Head of caudate nucleus (tissue), 42 donors: ENCODE measurements at places on chromosomes 3 and 15.

DNA sequence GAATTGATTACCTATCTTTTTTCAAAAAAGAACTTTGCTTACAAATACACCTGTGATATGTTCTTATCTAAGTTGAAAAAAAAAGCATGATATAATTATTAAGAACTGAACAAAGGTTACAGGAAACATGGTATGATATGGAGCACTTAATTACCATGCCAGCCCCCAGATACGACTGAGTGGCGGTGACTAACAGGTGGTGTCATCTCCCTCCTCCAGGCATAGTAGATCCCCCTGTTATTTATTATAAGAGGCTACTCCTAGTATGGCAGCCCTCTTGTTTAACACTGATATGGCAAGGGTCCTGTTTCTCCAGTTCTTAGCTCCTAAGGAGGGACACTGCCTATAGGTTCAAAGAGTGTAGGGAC lies 31.0 kb upstream of the TM4SF4 start:
- DNase-seq, result no peak

- peak; percentile 79 for DNase-seq
These were observed 640 bp downstream of the MB21D2 start for GRCh38 chr3:192917028-192917403.

DNA sequence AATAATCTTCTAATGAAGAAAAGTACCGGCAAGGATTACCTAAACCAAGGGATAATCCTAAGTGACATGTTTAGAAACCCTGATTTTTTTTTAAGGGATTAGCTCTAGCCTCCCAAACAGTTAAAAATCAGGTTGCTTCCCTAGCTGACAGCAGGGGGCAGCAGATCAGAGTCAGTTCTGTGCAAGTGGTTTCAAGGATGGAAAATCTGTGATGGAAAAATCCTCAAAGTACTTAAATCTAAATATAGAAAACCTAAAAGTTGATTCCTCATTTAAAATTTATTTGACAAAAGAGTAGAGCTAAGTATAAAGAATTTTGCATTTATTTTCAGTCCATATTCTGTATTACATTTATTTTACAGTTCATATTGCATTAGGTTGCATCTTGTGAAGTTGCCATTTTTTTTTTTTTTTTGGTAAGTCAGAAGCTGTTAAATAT lies 107.6 kb downstream of the PEX5L start:
- peak; percentile 83 for DNase-seq

- DNase-seq, result no peak
These were observed 539.7 kb downstream of the DIPK2A start for GRCh38 chr3:144511346-144511745.

DNA sequence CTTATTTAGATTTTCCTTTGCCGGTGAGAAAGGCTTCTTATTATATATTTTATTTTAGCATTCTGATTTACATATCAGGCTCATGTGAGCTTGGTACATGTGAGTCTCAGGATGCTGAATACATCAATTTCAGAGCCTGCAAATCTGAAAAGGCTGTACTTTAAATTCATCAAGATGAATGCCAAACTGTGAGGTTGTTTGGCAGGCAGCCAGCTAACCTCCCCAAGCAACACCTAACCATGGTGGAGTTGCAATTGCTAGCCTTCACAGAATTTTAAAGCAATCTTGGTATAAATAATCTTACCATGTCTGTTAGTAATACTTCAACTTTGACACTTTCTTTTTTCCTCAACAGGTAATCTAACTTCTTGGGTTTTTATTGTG lies 252.5 kb downstream of the CDIN1 start:
- no peak for DNase-seq

GRCh38 chr3:24850245-24850644 lies 355.6 kb upstream of the THRB start:
- DNase-seq, result no peak

DNA sequence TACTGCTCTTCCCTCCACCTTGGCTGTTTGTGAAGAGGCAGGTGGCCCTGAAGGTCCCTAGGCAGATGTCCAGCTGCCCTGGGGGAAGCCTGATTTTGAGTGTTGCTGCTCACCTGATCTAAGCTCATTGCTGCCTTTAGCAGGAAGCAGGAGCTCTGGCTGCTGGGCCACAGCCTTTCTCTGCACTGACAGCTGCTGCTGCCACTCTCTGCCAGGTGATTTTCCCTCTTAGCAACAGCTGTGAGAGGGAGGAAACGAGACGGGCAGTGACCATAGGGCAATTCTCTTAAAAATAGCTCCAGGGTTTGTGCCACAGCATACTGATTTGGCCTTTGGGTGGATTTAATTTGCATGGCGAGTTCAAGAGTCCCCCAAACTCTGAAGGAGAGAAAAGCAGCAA lies 415.8 kb upstream of the SEMA6D start:
- DNase-seq, result no peak

GRCh38 chr15:66621491-66622467 lies 56.0 kb upstream of the LCTL start:
- DNase-seq, result no peak

DNA sequence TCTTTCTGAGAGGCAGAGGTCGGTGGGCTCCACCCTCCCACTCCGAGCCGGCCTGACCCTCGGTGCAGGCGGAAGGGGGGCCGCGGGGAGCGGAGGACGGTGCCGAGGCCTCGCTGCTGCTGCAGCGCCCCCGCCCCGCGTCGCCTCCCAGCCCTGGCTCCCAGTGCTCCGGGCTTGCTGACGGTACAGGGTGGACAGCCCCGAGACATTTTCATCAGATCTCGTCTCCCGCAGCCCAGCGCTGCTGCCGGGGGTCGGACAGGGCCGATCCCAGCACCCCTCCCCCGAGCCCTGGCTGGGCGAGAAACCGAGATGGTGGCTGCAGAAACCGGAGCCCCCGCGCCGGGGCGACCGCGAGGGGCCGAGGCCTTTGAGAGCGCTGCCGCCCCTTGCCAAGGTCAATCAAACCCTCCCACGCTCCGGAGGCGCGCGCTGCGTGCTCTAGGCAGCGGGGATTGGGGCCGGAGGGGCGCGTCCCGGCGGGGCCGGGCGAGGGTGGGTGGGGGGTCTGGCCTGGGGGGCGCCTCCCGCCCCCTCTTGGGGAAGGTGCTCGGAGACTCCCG lies 42.5 kb downstream of the EPHB3 start:
- no peak for DNase-seq

GRCh38 chr3:25427563-25427941 lies 511 bp upstream of the RARB start:
- no peak for DNase-seq

- no peak for DNase-seq
These were observed 240.4 kb upstream of the BHLHE40 start for GRCh38 chr3:4738737-4739274.

DNA sequence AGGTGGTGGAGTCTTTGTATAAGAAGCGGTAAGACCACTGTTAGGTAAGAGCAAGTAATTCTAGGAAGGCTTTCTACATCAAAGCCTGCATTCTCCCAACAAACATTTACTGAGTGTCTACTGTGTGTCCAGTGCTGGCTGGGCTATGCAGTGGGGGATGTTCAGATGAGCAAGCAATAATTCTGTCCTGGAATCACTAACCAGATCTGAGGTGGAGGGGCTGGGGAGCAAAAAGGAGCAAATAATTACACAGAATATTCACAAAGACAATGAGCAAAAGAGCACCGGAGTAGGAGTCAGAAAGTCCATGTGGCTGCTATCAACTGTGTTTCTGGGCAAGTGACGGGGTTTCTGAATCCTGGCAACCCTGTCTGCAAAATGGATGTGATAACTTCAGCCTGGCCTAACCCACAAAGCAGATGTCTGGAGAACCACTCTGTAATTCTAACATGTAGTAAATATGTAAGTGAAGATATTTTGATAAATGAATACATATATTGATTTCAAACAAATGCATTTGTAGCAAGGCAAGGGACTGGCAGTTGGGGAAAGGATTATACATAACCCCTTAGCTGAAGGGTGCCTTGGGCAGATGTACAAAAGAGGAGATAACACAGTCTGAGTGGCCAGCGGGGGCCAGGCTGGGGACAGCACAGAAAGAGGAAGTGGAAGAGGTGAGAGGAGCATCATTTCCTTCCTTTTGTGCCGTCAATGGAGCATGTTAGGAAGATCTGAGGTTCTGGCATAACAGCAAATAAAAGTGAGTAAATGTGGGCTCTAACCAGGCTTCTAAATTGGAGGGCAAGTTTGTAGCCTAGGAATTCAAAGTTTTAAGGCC lies 28.8 kb downstream of the CYP8B1 start:
- no peak for DNase-seq

DNA sequence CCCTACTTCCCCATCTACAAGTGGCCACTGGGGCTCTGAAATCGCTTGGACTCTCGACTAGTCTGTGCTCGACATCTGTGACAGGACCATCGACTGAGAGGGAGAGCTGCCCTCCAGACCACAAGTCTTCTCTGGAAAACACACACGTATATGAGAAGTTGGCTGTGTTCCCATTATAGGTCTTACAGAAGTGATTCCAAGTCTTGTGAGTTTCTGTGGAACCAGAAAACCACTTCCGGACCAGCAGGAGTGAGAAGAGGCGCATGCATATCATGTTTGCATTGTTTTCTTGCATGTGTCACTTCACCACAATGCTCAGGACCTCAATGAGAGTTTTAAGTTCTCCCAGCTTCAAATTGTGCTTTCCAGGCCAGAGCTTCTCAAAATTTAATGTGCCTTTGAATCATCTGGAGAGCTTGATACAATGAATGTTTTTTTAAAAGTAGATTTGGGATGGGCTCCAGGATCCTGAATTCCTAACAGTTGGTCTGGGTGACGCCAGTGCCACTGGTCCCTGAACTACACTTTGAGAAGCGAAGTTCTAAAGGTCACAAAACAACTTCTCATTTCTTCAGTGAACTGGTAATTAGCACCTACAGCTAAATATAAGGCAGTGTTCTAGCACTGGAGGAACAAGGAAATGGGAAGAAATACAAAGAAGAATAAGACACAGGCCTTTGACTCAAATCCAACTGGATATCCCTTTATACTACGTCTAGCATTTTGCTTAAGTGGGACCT lies 15.7 kb downstream of the LIPC start:
- DNase-seq, result no peak

GRCh38 chr3:108189440-108189839 lies 32.8 kb downstream of the IFT57 start:
- no peak for DNase-seq

DNA sequence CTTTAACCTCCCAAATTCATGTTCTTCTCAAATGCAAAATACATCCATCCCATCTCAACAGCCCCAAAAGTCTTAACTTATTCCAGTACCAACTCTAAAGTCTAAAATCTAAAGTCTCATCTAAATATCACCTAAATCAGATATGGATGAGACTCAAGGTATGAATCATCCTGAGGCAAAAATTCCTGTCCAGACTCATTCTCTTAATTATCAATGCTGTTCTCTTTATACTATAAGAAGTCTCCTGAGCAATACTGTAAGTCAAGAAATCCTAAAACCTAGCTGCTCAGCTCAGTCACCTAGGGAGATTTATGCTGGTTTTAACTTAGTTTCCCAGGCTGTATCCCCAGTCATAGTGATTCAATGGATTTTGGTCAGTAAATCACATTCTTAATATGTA lies 11.1 kb downstream of the RAD18 start:
- no peak for DNase-seq

DNA sequence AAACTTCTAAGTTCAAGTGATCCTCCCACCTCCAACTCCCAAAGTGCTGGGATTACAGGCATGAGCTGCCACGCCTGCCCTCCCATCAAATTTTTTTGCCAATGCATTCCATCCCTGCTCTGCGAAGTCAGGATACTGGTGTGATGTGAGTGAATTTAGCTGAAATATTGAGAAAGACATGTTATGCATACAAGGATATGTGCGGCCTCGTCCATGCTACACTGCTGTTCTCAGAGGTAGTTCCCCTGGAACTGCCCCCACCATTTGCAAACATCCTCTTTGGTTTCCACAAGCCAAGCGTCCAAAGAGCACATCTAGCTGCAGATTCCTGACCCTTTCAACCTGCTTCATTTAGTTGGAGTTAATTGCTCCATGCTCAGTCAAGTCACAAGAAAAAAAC lies 36.5 kb upstream of the BCL2A1 start:
- no peak for DNase-seq

DNA sequence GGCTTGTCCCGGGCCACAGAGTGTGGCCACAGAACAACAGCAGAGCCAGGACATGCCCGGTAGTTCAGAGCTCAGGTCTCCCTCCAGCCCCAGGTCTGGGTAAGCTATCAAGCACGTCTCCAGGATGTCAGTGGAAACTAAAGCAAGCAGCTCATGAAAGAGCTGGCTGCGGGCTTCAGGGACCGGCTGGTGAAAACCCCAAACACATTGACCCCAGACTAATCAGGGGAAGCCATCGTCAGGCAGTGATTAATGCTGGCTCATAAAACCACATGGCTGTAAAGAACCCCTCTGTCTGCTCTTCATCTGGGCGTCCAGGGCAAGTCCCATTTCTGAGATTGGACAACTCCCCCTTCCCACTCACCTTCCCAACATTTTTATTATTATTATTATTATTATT lies 37.8 kb downstream of the LMCD1 start:
- DNase-seq, result no peak

DNA sequence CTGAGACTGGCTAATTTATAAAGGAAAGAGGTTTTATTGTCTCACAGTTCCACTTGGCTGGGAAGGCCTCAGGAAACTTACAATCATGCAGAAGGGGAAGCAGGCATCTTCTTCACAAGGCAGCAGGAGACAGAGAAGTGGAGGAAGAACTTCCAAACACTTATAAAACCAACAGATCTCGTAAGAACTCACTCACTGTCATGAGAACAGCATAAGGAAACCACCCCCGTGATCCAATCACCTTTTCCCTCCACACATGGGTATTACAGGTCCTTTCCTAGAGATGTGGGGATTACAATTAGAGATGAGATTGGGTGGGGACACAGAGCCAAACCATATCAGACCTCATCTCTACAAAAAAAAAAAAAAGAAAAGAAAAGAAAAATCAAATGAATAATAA lies 25.7 kb downstream of the CGGBP1 start:
- DNase-seq, result no peak

GRCh38 chr3:135532021-135532420 lies 433.5 kb upstream of the PPP2R3A start:
- DNase-seq, result no peak

DNA sequence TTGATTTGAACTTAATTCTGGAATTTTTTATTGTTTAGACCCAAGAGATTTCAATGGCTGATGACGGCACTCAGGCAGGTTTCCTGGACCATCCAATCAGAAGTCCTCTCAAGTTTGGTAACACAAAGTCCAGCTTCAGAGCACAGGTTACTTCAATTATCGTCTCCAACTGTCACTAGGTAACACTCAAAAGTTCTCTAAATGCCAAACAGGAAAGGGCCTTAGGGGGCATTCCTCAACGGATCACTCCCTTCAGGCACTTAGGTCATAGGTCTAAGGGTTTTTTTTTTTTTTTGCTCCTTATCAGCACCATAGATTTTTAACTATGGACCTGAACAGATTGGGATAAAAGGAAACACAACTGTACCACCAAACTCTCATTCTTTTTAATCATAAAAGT lies 85.8 kb downstream of the MEIS2 start:
- DNase-seq, result no peak

DNA sequence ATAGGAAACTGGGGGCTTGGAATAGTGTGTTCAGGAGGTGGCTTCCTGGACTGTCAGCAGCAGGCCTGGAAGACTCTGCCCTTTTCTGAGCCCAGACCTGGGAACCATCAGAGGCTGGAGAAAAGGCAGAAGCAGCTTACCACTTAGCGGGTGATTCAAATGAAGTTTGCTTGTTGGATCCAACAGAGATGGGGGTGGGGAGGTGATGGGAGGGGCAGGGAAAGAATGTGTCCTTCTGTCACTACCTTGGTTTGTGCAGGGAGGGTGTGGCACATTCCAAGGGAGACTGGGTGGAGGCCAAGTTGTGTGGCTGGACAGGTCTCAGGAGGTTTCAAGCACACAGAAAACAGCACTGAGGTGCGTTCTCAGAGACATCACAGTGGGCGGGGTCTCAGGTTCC lies 58.8 kb downstream of the TRAK1 start:
- DNase-seq, result no peak
